HFFc6 (cell line): ENCODE measurements at places on chromosomes 16 and 17. TPM values are rescaled to one million over a fixed set of nuclear protein-coding genes. Genes with fewer than 3 reads are reported as not detected.
A peak's percentile ranks its signal among the peaks of the same experiment; 100 is the strongest.

GPR142 gene
- total RNA-seq = not detected in 3 replicates

DNA sequence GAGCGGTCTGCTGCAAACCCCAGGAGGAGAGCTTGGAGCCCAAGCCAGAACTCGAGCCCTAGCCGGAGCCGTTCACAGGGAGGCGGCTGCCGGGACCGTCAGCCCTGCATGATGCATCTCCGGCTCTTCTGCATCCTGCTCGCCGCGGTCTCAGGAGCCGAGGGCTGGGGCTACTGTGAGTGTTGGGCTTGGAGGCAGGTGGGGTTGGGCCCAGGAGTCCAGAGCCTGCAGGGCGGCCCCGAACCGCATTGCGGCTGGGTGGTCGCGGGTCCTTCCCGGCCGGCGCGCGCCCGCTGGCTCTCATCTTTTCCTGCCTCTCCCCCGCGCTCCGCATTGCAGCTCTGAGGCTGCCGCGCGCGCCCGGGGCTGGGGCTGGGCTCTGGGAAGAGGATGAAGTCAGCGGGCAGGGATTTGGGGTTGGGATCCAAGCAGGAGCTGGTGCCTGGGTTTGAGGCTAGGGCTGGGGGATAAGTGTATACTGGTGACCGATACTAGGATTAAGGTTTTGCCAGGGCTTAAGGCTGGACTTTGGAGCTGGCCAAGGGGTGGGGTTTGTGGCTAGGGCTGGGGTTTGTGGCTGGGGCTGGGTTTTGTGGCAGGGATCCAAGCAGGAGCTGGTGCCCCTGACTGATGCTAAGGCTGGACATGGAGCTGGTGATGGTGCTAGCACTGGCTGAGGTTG lies 532 bp downstream of the CNTNAP1 start:
- H3K27ac ChIP-seq = peak overlapping the region; percentile 94
- DNase-seq = peak; percentile 53
- H3K36me3 ChIP-seq = peaks cover 22% of the 10 kb centered on the region
- peaks cover 8% of the 10 kb centered on the region for H3K27me3 ChIP-seq
- H3K4me1 ChIP-seq = peaks cover 45% of the 10 kb centered on the region
- H3K4me3 ChIP-seq = peak overlapping the region; percentile 94

- H3K36me3 ChIP-seq = peaks cover 12% of the 10 kb centered on the region
- H3K27me3 ChIP-seq = peaks cover 4% of the 10 kb centered on the region
- H3K4me1 ChIP-seq = peaks cover 30% of the 10 kb centered on the region
- peak; percentile 87 for DNase-seq
- H3K4me3 ChIP-seq = no peak overlapping the region
These were observed 12.1 kb upstream of the SCN4A start for GRCh38 chr17:63984651-63985386.

- H3K4me1 ChIP-seq = peaks cover 15% of the 10 kb centered on the region
- no peak for DNase-seq
- no peak overlapping the region for H3K27ac ChIP-seq
- peaks cover 2% of the 10 kb centered on the region; the same call in 1 of the 2 replicates for H3K27me3 ChIP-seq
- H3K36me3 ChIP-seq = no peaks in the 10 kb centered on the region
These were observed 8.7 kb upstream of the DPEP1 start for GRCh38 chr16:89604764-89605163.

DNA sequence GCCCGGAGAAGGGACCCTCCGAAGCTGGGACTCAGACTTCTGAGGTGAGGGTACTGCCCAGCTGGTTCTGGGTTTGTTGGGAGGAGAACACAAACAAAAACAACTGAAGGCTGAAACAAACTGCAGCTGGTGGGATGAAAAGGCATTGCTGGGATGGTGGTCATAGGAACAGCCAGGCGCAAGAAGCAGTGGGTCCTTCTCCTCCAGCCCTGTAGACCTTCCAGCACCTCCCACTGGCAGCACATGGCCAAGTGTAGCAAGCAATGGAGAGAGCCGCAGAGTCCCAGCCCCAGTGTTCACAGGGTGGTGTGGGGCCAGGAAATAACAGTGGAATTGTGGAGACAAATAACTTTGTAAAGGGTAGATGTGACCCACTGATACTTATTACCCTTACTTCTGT lies 48.7 kb upstream of the FOXJ1 start:
- H3K36me3 ChIP-seq = no peaks in the 10 kb centered on the region
- DNase-seq = no peak
- H3K27ac ChIP-seq = no peak overlapping the region
- no peak overlapping the region for H3K4me3 ChIP-seq
- H3K27me3 ChIP-seq = peaks cover 16% of the 10 kb centered on the region

CLEC18C gene
- 0.07 to 0.15 TPM in 2 of 3 replicates, not detected in the other for total RNA-seq

PRKCB gene
- total RNA-seq = not detected in 3 replicates

DNA sequence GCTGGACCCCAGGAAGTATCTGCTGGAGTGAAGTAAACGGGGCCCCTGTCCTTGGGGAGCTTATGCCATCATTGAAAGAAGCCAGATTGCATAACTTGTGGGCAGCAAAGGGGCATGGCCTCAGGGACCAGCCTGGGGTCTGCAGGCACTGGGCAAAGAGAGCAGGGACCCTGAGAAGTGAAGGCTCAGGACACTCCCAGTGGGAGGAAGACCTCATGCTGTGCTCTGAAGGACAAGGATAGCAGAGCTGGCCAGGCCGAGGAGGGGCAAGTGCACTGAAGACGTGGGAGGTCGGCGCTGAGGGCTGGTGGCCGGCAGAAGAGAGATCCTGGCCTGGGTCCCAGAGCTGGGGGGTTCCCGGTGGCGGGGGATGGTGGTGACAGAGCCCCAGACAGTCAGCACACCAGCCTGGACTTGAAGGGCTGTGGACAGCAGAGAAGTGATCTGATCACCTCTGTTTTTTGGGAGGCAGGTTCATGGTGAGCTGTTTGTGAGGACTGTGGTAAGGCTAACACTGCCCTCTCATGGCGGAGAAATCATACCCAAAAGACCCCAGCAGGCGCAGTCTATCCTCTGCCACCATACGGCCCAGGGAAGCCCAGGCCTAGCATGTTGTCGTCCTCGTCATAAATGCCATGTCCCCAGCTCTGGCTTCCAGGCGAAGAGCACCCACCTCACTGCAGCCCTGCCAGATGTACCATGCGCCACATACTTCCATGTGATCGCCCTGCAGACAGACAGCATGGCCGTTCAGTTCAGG lies 7.1 kb upstream of the CNP start:
- H3K27ac ChIP-seq = no peak overlapping the region; the same call in 1 of the 2 replicates
- no peak overlapping the region for H3K4me3 ChIP-seq

DNA sequence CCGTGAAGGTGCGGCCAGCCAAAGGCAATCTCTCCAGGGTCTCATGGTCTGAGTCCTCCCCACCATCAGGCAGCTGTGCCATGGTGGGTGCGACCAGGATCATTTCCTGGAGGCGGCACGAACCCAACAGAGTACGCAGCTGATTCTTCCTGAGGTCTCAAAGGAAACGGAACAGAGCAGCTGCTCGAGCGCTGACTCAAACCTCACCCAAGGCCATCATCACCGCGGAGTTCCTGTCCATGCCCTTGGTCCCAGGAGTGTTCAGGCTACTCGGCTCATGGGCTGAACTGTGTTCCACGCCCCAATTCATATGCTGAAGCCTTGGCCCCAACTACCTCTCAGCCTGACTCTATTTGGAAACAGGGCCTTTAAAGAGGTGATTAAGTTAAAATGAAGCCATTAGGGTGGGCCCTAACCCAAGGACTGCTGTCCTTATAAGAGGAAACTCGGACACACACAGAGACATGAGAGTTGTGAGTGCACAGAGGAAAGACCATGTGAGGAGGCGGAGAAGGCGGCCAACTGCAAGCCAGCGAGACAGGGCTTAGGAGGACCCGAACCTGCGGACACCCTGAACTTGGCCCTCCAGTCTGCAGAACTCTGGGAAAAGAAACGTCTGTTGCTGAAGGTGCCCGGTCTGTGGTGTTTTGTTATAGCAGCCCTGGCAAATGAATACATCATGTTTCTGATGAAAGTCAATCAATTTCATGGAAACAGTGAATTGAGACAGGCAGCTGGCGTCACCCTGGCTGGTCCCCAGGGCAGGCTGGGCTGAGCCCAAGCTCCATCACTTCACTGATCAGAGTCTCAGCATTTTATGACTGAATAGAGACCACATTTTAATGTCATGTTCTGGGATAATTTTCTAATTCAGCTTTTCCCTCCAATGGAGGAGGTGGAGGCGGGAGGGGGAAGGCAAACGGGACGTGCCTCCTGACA lies 13.7 kb downstream of the MXRA7 start:
- H3K4me3 ChIP-seq = peak overlapping the region; percentile 34; the same call in 1 of the 2 replicates
- DNase-seq = no peak
- peaks cover 4% of the 10 kb centered on the region for H3K27me3 ChIP-seq
- no peak overlapping the region for H3K27ac ChIP-seq
- peaks cover 58% of the 10 kb centered on the region for H3K4me1 ChIP-seq

DNA sequence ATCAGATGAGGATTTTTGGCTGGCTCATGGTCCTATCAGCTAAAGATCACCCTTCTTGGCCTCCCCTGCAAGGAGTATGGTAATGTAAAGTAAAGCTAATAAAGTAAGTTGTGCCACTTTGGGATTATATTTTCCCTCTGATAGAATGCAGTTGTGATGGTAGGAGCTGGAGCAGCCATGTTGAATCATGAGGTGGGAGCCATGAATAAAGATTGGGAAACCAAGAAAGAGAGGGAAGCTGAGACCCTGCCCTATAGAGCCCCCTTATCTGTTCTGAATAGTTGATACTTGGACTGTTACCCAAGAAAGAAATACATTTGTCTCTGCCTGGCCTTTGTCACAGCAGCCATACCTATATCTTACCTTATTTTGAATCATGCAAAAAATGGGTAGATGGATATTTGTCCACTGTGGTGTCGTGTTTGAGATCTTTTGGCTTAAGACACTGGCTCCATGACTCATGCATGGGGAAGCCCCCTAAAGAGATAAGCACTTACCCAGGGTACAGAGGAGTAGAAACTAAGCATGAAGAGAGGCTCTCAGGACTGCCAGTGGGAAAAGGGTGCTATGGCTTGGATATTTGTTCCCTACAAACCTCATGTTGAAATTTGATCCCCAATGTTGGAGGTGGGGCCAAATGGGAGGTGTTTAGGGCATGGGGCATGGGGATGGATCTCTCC lies 17.7 kb upstream of the TVP23A start:
- no peaks in the 10 kb centered on the region for H3K36me3 ChIP-seq
- H3K4me3 ChIP-seq = no peak overlapping the region
- DNase-seq = no peak
- peaks cover 58% of the 10 kb centered on the region for H3K27me3 ChIP-seq
- H3K27ac ChIP-seq = no peak overlapping the region

CSH1 gene
- total RNA-seq = not detected in 2 replicates

DNA sequence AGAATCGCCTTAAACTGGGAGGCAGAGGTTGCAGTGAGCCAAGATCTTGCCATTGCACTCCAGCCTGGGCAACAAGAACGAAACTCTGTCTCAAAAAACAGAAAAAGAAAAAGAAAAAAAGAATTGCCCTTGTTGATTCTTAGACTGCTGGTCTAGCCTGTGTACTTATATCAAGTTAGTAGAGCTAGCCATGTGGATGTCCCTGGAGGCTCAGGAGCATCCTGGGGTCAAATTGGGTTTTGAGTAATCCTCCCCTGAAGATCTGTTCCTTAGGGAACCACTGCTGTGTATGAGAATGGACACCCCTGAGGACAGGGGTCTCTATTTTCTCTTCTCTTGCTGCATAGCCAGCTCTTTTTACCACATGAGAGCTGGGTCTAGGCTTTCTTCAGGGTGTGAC lies 21.5 kb downstream of the SLC7A6OS start:
- peak overlapping the region; percentile 38 for H3K27ac ChIP-seq
- H3K4me3 ChIP-seq = no peak overlapping the region
- DNase-seq = no peak
- H3K36me3 ChIP-seq = peaks cover 57% of the 10 kb centered on the region

GRCh38 chr17:35536664-35537171 lies 760 bp downstream of the SLFN12L start:
- H3K27ac ChIP-seq = no peak overlapping the region
- peaks cover 44% of the 10 kb centered on the region for H3K4me1 ChIP-seq
- no peaks in the 10 kb centered on the region for H3K36me3 ChIP-seq
- H3K27me3 ChIP-seq = peaks cover 1% of the 10 kb centered on the region; the same call in 1 of the 2 replicates

DNA sequence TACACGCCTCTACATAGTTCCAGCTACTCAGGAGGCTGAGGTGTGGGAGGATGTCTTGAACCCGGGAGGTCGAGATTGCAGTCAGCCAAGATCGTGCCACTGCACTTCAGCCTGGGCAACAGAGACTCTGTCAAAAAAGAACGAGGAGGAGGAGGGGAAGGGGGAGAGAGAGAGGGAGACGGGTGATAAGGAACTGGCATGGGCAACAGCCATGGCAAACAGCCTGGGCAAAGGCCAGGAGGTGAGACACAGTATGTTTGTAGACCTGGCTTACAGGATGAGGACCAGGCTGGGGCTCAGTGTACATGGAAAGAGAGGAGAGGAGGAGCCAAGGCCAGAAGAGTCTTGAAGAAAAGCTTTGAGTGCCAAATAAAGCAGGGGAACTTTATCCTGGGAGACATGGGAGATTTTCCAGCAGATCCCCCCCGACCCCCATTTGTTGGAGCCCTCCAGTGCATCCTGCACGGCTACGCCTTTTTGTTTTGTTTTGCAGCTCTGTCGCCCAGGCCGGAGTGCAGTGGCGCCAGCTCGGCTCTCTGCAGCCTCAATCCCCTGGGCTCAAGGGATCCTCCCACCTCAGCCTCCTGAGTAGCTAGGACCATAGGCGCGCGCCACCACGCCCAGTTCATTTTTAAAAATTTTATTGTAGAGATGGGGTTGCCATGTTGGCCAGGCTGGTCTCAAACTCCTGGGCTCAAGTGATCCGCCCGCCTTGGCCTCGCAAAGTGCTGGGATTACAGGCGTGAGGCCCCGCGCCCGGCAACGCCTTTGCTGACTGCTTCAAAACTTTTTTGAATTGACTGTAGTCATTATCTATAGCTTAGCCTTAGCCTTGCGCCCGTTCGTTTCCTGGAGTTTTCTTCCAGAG lies 1.3 kb upstream of the ALKBH5 start:
- H3K36me3 ChIP-seq = peaks cover 18% of the 10 kb centered on the region
- peak overlapping the region; percentile 92 for H3K4me3 ChIP-seq
- H3K27ac ChIP-seq = peak overlapping the region; percentile 98

DNA sequence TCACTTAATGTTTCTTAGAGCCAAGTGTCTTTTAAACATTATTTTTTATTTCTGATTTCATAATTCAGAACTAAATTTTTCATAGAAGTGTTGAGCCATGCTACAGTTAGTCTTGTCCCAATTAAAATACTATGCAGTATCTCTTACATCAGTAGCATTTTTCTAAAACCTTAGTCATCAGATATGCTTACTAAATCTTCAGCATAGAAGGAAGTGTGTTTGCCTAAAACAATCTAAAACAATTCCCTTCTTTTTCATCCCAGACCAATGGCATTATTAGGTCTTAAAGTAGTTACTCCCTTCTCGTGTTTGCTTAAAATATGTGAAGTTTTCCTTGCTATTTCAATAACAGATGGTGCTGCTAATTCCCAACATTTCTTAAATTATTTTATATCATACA lies 13.6 kb upstream of the BCAS3 start:
- DNase-seq = peak; percentile 18
- H3K4me3 ChIP-seq = no peak overlapping the region
- peaks cover 6% of the 10 kb centered on the region for H3K36me3 ChIP-seq

- no peak overlapping the region for H3K4me3 ChIP-seq
- H3K36me3 ChIP-seq = no peaks in the 10 kb centered on the region; the same call in 1 of the 2 replicates
- no peaks in the 10 kb centered on the region; the same call in 1 of the 2 replicates for H3K27me3 ChIP-seq
- DNase-seq = no peak
- H3K27ac ChIP-seq = no peak overlapping the region
These were observed 5.5 kb downstream of the IGSF6 start for GRCh38 chr16:21646721-21647561.

AURKB gene
- 20.9 to 43.4 TPM (median 40.9 TPM) in 3 replicates for total RNA-seq

SMYD4 gene
- 5.3 to 9.1 TPM (median 6.6 TPM) in 3 replicates for total RNA-seq

SDR42E2 gene
- total RNA-seq = 0.09 TPM in 1 of 3 replicates, not detected in the others
